SK-N-SH (cell line): ENCODE measurements at places on chromosomes 6 and 20. TPM values are rescaled to one million over a fixed set of nuclear protein-coding genes. Genes with fewer than 3 reads are reported as not detected.
A peak's percentile ranks its signal among the peaks of the same experiment; 100 is the strongest.

GRCh38 chr6:63121166-63121565, 90.1 kb upstream of the FKBP1C start:
- DNase-seq = no peak

The RRAGD gene
- polyA plus RNA-seq = 0.05 and 0.07 TPM in 2 replicates

The PSORS1C2 gene
- not detected in 2 replicates for polyA plus RNA-seq

GRCh38 chr6:52201493-52201892, 15.3 kb downstream of the IL17A start:
- DNase-seq = no peak

DNA sequence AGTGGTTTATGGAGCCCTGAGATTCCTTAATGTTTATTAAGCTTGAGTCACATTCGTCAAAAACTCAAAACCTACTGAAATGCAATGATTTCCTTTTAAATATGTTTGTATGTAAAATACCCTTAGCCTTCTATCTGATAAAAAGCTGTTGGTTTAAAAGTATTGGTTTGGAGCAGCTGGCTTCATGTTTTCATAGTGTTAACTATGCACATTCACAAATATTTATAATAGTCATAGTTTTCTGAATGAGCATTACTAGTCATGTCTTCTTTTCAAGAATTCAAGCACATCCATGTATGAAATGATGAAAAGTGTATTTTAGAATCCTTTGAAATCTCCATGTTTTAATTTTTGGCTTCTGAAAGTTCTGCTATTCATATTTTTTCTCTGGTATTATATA, 558.6 kb downstream of the UTRN start:
- no peak for DNase-seq

The C20orf141 gene
- 1.1 and 1.2 TPM in 2 replicates for polyA plus RNA-seq

The LRFN2 gene
- 0.02 and 0.13 TPM in 2 replicates for polyA plus RNA-seq

DNA sequence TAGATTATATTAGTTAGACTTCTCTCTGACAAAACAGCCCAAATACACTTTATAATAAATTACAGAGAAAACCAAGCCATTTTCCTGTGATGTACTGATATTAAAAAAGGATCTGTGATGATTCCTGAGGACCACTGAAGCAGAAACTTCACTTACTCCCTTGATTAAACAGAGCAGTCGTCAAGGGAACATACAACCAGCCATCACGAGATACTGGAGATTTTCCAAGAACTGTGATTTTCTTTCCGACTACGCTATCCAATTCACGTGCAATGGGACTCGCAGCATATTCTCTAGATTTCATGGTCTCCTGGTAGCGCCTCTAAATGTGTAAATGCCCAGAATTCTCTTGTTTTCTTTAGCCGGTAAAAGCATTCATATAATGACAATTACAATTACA, 377.4 kb downstream of the PHF3 start:
- peak; percentile 32 for DNase-seq

GRCh38 chr6:57294862-57295445, 22.5 kb upstream of the PRIM2 start:
- DNase-seq = no peak

DNA sequence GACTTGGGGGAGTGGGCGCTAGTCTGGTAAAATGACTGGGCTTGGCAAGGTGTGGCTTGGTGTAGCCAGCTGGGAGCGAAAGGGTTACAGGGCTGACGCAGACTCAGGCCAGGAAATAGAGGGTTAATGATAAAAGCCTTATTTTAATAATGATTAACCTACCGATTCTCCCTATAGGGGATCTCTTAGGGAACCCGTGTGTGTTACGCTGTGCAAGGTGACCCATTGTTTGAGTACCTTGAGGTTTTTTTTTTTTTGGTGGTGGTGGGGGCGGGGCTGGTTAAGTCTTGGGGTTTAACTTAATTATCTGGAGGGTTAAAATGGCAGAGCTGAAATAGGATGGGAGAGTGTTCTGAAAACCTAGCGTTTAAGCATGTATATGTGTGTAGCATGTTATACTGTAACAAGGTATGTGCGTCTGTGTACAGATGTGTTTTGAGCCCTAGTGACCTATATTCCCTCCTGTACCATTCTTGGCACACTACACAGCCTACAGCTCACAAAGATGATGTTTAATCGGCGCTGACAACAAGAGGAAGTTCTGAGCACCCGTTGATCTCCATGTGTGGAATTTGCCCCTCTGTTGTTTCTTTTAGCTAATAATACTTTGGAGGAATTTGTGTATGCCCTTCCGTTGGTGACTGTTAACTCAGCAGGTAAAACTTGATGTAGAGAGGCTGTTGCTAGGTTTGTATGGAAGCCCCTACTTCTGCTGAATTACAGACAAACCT, 1.3 kb downstream of the CARMIL1 start:
- peak; percentile 41 for DNase-seq

DNA sequence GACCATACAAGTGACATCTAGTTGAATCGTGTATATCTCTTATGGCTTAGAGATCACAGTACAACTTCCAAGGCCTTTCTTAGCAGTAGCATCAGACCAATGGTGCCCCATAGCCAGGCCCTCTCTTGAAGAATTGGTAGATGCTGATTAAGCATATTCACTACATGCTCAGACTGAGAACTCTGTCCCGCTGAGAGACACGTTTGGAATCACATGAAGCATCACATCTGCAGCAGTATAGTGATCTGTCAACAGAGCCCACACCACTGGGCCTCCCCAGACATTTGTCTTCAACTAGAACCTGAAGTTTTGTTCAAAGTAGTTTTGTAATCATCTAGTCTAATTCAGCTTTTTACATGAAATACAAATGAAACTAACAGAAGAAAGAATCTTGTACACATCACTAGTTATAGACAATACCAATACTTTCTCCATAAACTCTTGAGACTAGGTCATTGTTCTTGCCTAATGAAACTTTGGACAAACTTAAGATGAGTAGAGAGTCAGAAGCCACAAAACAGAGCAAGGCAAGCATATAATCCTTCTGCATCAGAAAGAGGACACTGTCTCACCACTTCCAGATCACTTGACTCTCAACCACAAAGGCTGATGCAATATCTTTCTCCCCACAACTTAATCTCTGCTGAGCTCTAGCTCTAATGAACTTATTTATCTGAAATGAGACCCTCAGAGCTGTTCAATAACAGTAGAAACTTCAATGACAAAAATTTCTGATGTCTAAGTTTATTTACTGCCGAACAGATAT, 182.7 kb downstream of the TBX18 start:
- DNase-seq = no peak

The TRIM40 gene
- polyA plus RNA-seq = not detected in 2 replicates

- DNase-seq = no peak
These were observed 131.6 kb downstream of the HFE start for GRCh38 chr6:26218824-26219223.

DNA sequence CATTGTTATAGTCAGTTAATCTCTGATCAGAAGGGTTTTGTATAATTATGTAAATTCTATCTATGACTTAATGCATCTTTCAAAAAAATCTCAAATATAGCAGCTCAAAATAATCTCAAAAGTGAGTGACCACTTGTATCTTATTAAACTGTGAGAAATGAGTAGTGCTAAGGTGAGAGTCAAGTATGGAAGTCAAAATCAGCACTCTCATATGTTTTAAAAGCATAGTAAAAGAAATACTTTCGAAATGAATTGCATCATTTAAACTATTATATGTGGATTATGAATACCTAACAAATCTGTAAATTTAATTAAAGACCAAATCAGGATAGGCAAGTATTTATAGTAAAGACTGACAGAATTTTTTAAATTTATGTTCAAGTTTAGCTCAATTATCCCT, 645.6 kb downstream of the PHF3 start:
- DNase-seq = no peak

DNA sequence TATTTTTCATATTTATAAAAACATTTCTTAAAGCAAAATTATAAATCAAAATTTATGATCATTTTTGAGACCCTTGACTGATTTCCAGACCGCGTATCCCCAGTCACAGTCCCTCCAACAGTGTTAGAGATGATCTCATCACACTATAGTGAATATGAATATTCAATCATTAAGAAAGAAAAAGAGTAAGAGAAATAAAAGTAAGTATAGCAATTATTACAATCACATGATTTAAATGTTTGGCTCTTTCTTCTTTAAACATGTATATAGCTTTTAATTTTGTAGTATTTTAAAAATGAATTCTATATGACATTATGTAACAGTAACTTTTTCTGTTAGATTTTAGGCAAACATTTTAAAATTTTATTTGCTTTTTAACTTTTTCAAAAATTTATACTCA, 438.3 kb downstream of the RFPL4B start:
- DNase-seq = no peak

GRCh38 chr20:24018796-24019195, 30.2 kb upstream of the GGTLC1 start:
- no peak for DNase-seq

DNA sequence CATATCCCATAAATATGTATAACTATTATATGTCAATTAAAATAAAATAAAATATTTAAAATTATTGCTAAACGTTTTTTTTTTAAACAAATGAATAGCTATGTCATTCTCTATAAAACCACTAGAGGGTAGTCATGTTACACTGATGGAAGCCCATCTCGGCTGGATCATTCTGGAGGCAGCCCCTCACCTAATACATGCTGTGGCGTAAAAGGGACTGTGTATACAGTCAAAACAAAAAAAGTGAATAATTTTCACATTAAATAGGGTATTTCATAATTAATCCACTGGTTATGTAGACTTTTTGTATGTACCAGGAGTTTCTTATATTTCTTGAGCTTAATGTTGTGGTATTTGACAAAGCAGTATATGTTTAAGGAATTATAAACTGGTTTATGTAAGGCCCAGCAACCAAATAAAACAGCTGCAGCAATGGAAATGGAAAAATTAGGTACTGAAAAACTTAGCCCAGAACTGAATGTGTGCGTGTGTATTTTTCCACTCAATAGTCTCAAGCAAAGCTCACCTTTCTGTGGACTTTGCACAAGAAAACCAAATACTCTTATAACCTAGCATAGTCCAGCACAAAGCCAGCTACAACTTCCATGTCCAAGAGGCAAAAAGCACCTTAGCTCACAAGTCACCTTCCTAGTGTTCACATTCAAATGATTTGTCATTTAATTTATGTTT, 81.7 kb downstream of the COL9A1 start:
- DNase-seq = peak; percentile 68

DNA sequence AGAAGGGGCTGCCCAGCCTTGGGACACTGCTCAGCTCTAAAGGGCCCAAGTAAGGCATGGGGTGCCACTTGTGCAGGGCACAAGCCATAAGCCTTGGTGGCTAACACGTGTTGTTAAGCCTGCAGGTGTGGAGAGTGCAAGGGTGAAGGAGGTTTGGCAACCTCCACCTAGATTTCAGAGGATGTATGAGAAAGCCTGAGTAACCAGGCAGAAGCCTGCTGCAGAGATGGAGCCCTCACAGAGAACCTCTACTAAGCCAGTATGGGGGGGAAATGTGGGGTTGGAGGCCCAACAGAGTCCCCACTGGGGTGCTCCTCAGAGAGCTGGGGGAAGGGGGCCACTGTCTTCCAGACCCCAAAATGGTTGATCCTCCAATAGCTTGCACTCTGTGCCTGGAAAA, 32.6 kb downstream of the SERINC1 start:
- no peak for DNase-seq

- peak; percentile 73 for DNase-seq
These were observed 15.9 kb upstream of the PEDS1 start for GRCh38 chr20:50169329-50169823.

DNA sequence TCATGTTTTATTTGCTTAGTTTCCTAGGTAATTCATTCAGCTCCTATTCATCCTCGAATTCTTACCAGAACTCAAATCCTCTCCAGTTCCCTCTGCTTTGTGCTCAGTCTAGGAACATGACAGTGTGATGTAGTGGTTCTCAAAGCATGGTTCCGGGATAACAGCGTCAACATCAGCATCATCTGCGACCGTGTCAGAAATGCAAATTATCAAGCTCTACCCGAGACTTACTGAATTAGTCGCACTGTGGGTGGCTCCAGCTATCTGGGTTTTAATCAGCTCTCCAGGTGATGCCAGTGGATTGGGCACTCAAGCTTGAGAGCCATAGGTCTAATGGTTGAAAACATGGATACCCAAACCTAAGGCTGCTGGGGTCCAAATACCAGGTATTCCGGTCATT, 7.7 kb upstream of the STK35 start:
- no peak for DNase-seq
